ENCODE measurements at places on chromosomes 1 and 21. TPM values are rescaled to one million over a fixed set of nuclear protein-coding genes. Genes with fewer than 3 reads are reported as not detected.

ASTN1 gene
- 7.8 TPM for total RNA-seq

DNA sequence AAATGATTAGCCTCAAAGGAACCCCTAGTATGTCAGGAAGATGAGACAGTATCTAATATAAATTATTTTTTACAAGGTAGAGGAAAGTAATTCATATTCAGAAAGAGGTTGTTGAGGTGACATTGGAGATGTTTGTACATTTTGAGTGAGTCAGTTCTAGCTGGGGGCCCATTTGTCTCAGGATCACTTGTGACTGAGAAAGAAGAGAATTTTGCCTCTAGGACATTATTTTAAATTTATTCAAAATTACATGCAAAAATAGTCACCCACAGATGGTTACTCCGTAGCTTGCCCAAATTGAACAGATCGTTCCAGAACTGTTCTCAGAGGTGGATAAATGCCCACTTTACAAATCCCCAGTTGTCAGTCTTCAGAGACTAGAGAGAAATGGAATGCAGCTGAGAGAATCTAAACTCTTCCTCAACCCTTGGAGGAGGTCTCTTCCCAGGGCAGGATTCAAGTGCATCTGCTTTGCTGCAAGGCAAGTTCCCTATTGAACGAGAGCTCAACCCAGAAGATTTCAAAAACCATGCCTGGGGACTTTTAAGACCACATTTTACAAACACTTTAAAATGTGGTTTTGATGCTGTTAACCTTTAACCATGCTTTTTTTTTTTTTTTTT, 987.8 kb upstream of the ADAMTS5 start:
- peak; percentile 33 for DNase-seq
- no peaks in the 10 kb centered on the region for H3K27me3 ChIP-seq
- no peak overlapping the region for H3K27ac ChIP-seq

GRCh38 chr1:156262461-156263287, 14.8 kb upstream of the PAQR6 start:
- no peaks in the 10 kb centered on the region for H3K27me3 ChIP-seq
- H3K4me1 ChIP-seq = peaks cover 2% of the 10 kb centered on the region
- H3K4me3 ChIP-seq = no peak overlapping the region
- H3K27ac ChIP-seq = no peak overlapping the region
- DNase-seq = no peak
- peaks cover 87% of the 10 kb centered on the region for H3K36me3 ChIP-seq

DNA sequence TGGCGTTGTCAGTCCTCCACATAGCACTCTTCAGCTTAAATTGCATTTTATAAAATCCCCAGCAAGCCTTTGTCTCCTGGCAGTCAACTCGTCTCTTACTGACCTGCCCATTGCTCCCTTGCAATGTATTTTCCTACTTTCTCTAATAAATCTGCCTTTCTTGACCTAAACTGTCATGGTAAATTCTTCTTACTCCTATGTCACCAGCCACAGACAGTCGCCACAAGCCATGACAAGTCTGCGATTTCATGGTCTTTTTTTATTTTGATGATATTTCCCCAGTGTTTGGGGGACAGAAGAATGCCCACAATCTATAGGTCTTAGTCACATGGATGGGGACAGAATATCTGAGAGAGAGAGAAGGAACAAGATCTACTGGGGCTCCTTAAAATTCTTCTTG, 8.4 kb downstream of the IFNAR2 start:
- no peaks in the 10 kb centered on the region for H3K27me3 ChIP-seq

DCDC2B gene
- not detected for total RNA-seq

Measured in muscle of leg (tissue), 16 donors.